CD4-positive, CD25-positive, alpha-beta regulatory T cell (primary cell): ENCODE measurements at places on chromosomes 6 and 20. TPM values are rescaled to one million over a fixed set of nuclear protein-coding genes. Genes with fewer than 3 reads are reported as not detected.

DNA sequence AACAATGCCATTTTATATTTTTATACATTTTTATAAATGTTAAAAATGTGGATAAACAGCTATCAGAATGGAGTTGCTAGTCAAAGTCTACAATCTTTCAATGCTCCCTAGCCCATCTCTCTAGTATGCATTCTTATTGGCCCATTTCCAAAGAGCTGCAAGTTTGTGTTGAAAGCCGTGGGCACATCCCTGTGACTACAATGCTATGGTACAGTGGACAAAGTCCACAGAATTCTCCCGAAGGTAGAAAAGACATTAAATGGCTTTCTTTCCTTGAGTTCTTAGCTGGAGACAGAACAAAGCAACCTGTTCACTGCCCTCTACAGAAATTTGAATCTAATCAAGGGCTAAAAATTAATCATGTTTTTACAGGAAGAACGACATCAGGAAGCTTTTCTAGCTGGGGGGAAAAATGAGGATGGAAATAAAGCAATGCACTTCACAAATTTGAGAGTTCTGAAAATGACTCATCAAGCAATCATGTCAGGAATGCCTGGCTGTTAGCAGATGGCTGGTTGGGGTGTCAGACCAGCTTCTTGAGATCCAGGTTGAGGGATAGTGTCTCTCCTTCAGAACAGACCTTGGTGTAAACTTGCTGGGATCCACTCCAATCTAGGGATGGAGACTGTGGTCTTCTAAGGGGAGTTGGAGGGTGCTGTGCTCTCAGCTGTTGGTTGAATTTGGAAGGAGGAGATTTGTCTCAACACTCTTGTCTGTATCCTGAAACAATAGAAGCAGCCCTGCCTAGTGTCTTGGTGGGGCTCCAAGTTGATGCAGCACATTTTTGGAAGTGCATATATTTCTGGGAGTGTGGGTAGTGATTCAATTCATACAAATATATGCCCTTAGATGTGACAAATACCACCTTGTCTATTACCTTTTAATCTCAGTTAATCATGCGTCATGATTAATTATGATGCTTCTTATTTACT, 143.4 kb upstream of the PHACTR1 start:
- H3K4me3 ChIP-seq, result no peak overlapping the region
- DNase-seq, result no peak
- H3K27me3 ChIP-seq, result no peaks in the 10 kb centered on the region
- H3K4me1 ChIP-seq, result no peaks in the 10 kb centered on the region
- H3K27ac ChIP-seq, result no peak overlapping the region
- H3K36me3 ChIP-seq, result no peaks in the 10 kb centered on the region

- no peak for DNase-seq
- no peaks in the 10 kb centered on the region for H3K27me3 ChIP-seq
- H3K4me1 ChIP-seq, result no peaks in the 10 kb centered on the region
Measured at GRCh38 chr6:151170622-151171246, 69.0 kb upstream of the AKAP12 start.

DNA sequence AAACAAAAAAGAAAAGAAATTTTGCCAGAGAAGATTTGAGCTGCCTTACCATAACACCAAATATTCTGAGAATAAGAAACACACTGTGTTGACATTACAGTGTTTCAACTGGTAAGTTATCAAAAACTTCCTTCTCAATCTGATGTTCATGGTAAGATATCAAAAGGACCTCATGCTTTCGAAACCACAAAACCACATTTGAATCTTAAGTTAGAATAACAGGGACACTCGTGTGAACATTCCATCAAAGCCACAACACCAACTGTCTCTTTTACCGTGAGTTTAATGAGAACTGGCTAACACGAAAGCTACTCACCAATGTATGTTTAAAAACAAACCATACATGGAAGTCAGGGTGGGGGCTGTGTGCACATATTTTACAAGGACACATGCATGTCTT, 73.0 kb upstream of the OPRM1 start:
- no peaks in the 10 kb centered on the region for H3K27me3 ChIP-seq
- no peak overlapping the region for H3K4me3 ChIP-seq
- peak; percentile 22 for DNase-seq
- no peaks in the 10 kb centered on the region for H3K4me1 ChIP-seq

DNA sequence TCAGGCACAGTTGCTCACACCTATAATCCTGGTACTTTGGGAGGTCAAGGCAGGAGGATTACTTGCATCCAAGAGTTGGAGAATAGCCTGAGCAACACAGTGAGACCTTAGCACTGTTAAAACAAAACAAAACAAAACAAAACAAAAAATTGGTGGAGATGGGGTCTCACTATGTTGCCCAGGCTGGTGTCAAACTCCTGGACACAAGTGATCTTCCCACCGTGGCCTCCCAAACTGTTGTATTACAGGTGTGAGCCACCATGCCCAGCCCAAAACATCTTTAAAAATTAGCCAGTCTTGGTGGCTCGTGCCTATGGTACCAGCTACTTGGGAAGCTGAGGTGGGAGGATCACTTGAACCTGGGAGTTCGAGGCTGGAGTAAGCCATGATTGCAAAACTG, 120.2 kb downstream of the GMDS start:
- no peak for DNase-seq
- no peak overlapping the region for H3K27ac ChIP-seq
- H3K4me3 ChIP-seq, result no peak overlapping the region
- no peaks in the 10 kb centered on the region for H3K27me3 ChIP-seq

- no peaks in the 10 kb centered on the region for H3K27me3 ChIP-seq
- H3K4me3 ChIP-seq, result peak overlapping the region; percentile 99
- no peaks in the 10 kb centered on the region for H3K36me3 ChIP-seq
- no peak for DNase-seq
- peaks cover 31% of the 10 kb centered on the region for H3K4me1 ChIP-seq
- H3K27ac ChIP-seq, result peak overlapping the region; percentile 97
Measured at GRCh38 chr6:27872642-27873020, 39.6 kb downstream of the OR2B2 start.

GRCh38 chr6:118705544-118706491, 54.4 kb upstream of the CEP85L start:
- DNase-seq, result peak; percentile 51
- H3K36me3 ChIP-seq, result peaks cover 12% of the 10 kb centered on the region
- no peaks in the 10 kb centered on the region for H3K27me3 ChIP-seq
- peak overlapping the region; percentile 52 for H3K27ac ChIP-seq
- peak overlapping the region; percentile 95 for H3K4me3 ChIP-seq

- H3K27me3 ChIP-seq, result no peaks in the 10 kb centered on the region
- no peaks in the 10 kb centered on the region for H3K4me1 ChIP-seq
Measured at GRCh38 chr6:125217369-125217768, 63.8 kb downstream of the TPD52L1 start.

DNA sequence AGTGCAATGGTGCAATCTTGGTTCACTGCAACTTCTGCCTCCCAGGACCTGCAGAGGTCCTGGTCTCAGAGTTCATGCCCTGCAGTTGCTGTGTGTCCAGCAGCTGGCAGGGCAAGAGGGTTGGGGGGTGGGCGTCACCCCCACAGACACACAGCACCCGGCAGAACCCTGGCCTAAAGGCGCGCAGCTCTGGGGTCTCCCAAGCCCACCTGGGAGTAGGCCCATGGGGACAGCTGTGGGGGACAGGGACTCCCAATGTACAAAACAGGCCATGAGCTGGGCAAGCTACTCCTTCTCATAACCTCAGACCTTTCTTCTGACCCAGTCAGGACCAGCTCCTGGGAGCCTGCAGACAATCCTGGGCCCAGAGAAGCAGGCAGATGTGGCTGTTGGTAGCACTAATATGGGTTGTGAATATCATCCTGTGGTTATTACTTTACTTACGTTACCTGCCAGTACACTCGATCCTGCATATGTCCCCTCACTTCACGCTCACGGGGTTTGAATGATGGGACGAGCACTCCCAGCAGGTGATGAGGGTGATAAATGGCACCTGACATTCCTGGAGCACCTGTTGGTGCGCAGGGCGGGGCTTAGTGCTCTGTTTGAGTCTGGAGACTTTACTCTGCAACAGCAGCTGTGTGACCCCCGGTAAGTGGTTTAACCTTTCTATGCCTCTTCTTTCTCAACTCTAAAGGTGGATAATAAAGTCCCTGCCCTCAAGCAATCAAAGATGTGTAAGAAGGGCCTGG, 39.9 kb upstream of the SULF2 start:
- no peaks in the 10 kb centered on the region for H3K27me3 ChIP-seq
- H3K4me1 ChIP-seq, result no peaks in the 10 kb centered on the region
- no peak for DNase-seq
- H3K27ac ChIP-seq, result no peak overlapping the region

DNA sequence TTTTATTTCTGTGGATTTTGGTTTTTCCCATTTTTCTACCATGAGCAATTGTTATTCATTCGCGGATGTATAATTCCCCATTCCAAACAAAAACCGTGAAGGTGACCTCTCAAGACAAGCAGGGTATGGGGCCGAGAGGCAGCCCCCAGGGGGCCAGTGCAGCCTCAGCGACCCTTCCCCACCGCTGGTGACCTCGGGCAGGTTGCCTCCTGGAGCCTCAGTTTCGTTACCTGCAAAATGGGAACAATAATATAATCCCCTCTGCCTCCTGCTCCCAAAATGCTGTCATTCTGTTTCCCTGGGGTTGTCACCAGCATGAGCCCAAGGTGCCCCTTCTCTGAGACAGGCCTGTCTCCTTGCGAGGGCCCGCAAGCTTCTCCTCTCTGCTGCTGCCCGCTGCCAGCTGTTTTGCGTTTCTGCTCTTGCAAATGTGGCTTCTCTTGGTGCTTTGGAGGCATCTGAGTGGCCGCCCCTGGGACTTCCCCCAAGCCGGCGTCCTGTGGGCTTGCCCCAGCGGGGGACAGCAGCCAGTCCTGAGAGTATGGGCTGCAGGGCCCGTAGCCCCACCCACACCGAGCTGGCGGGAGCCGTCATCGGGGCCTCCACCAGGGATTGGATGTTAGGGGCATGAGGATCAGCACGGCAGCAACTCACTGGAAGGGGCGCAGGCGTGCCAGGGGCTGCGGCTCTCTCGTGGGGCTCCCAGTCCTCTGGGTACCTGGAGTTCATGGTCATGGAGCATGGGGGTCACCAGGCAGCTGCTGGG, 161.9 kb downstream of the TAF4 start:
- H3K27ac ChIP-seq, result no peak overlapping the region
- H3K4me3 ChIP-seq, result no peak overlapping the region
- no peaks in the 10 kb centered on the region for H3K36me3 ChIP-seq
- H3K4me1 ChIP-seq, result no peaks in the 10 kb centered on the region
- no peak for DNase-seq

- H3K36me3 ChIP-seq, result no peaks in the 10 kb centered on the region
- no peaks in the 10 kb centered on the region for H3K27me3 ChIP-seq
- no peak overlapping the region for H3K4me3 ChIP-seq
- H3K4me1 ChIP-seq, result no peaks in the 10 kb centered on the region
- DNase-seq, result no peak
Measured at GRCh38 chr6:134502614-134503549, 185.0 kb upstream of the SGK1 start.

- no peak overlapping the region for H3K27ac ChIP-seq
- no peak for DNase-seq
- H3K36me3 ChIP-seq, result no peaks in the 10 kb centered on the region
- H3K27me3 ChIP-seq, result no peaks in the 10 kb centered on the region
Measured at GRCh38 chr6:139988685-139989084, 614.2 kb upstream of the CITED2 start.

DNA sequence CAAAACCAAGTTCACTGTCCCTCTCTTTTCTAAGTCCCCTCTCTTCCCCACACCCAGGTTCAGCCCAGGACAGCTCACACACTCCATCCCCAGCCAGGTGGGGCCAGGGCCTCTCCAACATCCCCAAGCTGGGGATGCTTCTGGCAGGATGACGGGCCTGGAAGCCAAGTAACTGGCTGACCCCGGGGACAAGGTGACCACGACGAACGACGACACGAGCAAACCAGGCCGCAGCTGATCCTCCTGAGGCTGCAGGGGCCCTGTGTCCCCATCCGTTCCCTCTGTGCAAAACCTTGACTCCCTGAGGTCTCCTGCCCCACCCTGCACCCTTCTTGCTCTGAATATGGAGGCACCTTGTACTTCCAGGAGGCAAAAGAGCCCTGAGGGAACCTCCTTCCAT, 11.6 kb upstream of the PLG start:
- no peak overlapping the region for H3K4me3 ChIP-seq
- H3K36me3 ChIP-seq, result no peaks in the 10 kb centered on the region
- no peak overlapping the region for H3K27ac ChIP-seq
- H3K27me3 ChIP-seq, result no peaks in the 10 kb centered on the region

DNA sequence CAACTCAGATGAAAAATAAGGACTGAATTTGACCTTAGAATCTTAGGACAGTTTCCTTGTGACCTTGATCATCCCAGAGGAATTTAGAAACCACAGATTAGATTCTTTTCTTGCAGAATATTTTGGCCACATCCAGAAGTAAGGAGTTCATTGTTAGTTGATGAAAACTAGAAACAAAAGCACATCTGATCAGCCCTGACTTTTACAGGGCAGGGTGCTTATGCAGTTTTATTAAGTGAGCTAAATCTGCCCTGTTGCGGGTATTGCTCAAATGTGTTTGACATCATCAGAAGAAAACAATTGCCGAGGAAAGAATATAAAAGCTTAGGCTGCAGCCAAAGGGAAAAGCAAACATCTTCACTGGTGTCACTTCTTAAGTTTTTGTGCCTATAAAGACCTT, 100.8 kb downstream of the MTFR2 start:
- no peak for DNase-seq
- H3K4me1 ChIP-seq, result no peaks in the 10 kb centered on the region
- no peaks in the 10 kb centered on the region for H3K36me3 ChIP-seq
- H3K27me3 ChIP-seq, result no peaks in the 10 kb centered on the region

- H3K4me3 ChIP-seq, result no peak overlapping the region
- DNase-seq, result no peak
- H3K27ac ChIP-seq, result no peak overlapping the region
- no peaks in the 10 kb centered on the region for H3K36me3 ChIP-seq
- H3K27me3 ChIP-seq, result no peaks in the 10 kb centered on the region
- no peaks in the 10 kb centered on the region for H3K4me1 ChIP-seq
Measured at GRCh38 chr6:100573166-100573565, 108.4 kb upstream of the SIM1 start.

DNA sequence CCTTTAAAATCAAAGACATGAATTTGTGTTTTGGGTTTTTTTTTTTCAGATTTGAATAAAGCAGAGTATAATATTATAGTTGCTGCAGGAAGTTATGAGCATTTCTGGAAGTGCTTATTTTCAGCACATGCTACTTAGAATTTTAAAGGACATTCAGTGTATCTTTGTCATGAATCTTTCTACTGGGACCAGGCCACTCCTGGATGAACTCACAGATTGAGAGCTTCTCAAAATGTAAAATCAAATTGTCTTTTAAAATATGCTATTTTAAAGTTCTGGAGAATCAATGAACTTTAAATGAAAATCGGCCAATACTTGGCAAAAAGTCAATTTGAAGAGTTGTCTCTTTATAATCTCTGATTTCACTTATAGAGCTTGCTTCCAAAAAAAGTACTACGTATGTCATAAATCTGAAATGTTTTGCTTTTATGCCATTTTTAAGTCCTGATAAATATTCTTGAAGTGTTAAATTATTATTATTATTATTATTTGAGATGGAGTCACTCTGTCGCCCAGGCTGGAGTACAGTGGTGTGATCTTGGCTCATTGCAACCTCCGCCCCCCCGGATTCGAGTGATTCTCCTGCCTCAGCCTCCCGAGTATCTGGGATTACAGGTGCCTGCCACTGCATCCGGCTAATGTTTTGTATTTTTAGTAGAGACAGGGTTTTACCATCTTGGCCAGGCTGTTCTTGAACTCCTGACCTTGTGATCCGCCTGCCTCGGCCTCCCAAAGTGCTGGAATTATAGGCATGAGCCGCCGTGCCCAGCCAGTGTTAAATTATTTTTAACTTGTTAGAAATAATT, 175.7 kb upstream of the AKAP12 start:
- H3K4me1 ChIP-seq, result no peaks in the 10 kb centered on the region
- no peak overlapping the region for H3K27ac ChIP-seq

HLA-DRB1 gene
- 238 TPM for polyA plus RNA-seq

TCP11 gene
- polyA plus RNA-seq, result not detected

DNAH8 gene
- 0.39 TPM for polyA plus RNA-seq

USP49 gene
- 1.0 TPM for polyA plus RNA-seq

SSTR4 gene
- polyA plus RNA-seq, result not detected
